Memory B cell (primary cell): ENCODE measurements at places on chromosomes 5 and 9.

DNA sequence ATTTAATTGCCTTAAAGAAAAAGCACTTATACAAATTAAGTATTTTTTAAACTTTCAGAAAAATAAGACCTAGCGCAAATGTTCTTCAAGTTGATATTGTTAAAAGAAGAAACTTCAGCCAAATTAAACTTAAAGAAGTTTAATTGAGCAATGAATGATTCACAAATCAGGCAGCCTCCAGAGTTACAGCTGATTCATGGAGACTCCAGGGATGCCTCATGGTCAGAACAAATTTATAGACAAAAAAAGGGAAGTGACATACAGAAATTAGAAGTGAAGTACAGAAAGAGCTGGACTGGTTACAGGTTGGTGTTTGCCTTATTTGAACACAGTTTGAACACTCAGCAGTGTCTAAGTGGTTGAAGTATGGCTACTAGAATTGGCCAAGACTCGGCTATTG, 60.3 kb downstream of the CDKN2A start:
- DNase-seq: no peak

DNA sequence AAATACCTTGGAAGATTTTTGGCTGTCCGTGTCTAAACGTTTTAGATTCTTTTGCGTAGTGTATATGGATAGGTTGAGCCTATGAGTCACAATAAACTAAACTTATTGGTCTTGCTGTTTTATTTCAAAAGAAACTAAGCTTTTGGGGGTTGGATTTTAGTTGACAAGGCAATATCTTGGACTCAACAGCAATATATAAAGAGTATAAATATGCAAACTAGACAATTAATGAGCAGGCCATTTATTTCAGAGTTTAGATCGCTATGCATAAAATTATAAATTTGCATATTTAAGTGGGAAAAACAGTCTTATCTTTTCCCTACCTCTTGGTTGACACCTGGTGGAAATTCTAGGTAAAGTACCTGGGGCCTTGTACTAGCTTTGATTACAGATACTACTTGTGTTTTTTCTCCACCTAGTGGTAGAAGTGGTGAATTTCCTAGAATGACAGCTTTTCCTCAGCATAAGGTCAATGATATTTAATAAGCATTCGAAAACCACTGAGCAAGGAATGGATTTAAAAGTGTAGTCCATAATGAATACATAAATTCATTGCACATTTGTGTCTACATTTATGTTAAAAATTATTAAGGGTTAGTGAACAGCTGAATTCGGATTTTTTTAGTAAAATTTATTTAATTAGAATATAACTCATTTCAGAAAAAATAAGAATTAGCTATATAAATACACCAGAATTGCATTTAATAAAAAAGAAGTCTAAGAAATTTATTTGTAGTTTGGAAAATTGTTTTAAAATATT, 1.7 kb upstream of the ARRDC3 start:
- peak; percentile 74 for DNase-seq

GRCh38 chr5:164573397-164573796, 1068.0 kb downstream of the MAT2B start:
- DNase-seq: no peak

- no peak for DNase-seq
These were observed 2.2 kb upstream of the DNAJB5 start for GRCh38 chr9:34987160-34987901.

DNA sequence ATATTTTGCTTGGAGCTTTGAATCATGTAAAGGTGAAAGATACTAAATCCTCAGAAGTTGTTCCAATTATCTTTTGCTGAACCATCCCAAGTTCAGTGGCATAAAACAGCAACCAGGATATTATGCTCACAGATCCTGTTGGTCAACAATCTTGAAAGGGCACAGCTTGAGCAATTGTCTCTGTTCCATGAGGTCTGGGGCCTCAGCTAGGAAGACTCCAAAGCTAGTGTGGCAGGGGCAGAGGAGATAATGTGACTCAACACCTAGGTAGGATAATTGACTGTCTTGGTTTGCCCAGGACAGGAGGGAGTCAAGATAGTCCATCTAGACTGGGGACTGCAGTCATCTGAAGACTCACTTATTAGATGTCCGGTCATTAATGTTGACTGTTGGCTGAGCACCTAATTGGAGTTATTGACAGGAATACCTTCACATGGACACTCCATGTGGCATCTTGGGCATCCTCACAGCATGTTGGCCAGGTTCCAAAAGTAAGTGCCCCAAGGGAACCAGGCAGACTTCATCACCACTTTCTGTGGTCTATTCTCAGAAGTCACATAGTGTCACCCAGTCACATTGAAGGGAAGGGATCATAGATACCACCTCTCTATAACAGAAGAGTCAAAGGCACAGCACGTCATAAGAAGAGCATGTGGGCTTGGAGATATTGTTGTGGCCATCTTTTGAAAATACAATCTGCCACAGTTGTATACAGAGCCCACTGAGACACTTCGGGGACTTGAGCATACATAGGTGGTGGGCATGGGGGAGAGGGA, 88.4 kb upstream of the GPBP1 start:
- no peak for DNase-seq

DNA sequence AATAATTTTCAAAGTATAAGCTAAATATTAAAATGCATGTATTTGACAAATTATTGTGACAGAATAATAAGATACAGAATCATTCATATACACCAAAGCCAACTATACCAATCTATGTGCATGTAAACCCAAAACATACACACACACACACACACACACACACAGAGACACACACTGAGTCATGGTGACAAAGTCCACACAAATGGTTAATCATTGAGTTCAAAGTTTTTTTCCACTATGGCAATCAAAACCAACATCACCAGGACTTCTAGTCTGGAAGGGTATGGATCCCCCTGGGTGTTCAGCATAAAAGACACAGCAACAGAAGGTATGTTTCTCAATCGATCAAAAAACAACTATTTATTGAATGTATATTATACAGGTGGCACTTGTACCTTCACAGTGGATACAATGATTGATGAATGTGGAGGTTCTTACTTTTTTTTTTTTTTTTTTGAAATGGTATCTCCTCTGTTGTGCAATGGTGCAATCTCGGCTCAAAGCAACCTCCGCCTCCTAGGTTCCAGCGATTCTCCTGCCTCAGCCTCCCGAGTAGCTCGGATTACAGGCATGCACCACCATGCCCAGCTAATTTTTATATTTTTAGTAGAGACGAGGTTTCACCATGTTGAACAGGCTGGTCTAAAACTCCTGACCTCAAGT, 137.0 kb downstream of the PDE4D start:
- DNase-seq: no peak

DNA sequence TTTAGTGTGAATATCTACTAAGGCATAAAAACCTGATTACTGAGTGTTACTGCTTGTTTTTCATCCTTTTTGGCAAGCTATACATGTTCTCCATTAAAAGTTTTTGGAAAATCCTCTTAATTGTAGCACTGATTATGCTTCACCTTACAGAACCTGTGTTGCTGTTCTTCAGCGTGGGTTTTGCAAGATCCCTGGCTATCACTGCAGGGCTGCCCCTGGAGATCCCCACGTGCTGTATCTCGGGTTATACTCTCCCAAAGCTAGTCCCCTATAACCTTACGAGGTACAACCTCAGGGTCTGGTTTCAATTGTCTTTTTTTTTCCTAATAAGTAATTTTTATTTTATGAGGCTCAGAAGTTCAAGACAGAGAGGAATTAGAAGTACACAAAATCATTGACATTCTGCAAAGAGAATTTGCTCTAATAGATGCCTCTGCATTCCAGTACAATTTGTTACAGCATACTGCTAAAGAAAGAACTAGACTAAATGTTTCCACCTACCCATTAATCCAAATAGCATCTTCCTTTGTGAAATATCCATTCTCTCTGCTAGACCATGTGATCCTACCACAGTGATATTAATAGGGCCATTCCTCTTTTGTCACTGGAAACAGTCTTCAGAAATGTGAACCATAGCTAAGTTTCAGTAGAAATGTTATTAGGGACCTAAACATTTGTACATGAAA, 25.8 kb upstream of the CAMK4 start:
- DNase-seq: no peak

GRCh38 chr9:35660966-35661415, 2.9 kb downstream of the CCDC107 start:
- DNase-seq: no peak

DNA sequence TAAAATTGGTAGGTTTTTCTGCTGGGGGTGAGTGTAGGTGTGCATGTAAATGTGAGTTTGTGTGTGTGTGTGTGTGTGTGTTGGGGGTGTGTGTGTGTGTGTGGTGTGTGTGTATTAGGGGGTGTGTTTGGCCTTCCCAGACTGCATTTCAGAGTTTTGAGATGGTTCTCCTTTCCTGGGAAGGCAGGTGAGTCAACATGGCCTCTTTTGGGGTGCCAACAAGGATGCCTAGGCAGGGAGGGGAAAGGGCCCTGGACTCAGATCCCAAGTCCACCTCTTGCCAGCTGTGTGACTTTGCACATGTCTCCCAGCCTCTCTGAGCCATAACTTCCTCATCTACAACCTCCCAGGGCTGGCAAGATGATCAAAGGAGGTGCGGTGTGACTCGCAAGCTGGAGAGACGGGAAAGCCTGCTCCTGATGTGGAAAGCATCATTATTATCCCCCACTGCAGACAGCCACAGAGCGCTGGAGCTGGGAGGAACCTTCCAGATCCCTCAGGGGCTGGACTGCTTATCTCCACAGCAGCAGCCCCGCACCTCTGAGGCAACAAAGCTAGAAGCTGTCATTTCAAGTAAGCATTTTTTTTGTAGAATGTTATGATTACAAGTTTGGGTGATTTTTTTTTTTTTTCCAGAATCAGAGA, 63.5 kb upstream of the TBC1D2 start:
- DNase-seq: no peak

- DNase-seq: no peak
These were observed 196.2 kb upstream of the TUT7 start for GRCh38 chr9:86550401-86550800.

DNA sequence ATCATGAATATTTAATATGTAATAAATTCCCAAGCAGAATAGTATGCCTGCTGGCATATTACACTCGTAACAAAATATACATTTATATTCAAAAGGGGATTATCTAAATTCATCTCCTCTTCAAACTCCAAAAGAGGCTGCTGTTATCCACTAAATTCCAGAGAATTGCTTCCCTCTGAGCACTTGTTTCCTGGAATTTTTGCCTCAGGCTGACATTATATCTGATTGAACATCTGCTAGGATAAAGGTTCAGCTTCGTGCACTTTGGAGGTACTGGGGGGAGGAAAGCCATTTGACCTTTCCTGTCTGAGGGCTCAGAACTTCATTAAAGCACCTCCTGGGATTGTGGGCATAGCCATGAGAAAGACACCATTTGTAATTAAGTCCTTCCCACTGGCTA, 4.3 kb upstream of the HAPLN1 start:
- DNase-seq: no peak

GRCh38 chr9:133035669-133036068, 4.9 kb downstream of the GTF3C5 start:
- DNase-seq: no peak

DNA sequence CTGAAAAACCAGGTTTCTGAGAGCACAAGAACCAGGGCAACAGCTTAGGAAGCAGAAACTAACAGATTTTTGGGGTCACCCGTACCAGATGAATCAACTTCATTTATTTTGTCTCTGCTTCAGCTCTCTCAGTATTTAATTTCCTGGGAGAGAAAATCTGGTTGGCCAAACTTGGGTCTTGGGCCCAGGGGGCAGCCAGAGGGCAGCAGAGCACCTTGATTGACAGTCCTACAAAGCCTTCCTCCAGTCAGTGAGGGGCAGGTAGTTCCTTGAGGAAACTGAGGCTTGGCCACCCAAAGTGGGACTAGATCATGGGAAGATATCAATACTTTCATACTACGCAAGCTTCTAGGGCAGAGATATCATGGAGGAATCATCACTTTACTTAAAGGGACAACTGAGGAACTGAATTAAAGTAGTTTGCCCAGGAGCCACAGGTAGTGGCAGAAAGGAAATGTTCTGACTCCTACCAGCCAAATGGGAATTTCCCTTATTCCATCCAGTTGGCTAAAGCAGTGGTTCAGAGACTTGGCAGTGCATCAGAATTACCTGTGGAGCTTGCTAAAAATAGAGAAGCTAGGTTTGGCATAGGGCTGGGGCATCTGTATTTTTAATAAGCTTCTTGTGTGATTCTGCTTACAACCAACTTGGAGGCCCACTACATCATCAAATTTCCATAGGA, 21.5 kb upstream of the ARHGAP26 start:
- DNase-seq: peak; percentile 51

DNA sequence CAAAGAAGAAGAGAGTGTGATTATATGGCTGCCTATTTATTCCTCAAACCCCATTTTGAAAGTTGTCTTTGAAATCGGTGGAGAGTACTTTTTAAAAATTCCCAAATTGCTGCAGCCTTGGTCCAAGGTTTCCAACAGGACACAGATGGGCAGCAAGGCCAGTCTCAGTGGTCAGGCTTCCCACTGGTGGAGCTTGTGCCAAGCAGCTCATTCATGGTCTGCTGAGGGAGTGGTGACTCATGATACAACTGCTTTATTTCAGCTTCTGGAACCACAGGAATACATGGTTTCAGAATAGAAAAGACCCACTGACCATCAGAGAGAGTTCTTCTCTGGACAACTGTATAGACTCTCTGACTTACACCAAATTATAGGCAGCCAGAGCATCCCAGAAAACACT, 673.1 kb upstream of the KLF4 start:
- no peak for DNase-seq

GRCh38 chr5:108238936-108239887, 142.7 kb downstream of the FBXL17 start:
- DNase-seq: no peak

DNA sequence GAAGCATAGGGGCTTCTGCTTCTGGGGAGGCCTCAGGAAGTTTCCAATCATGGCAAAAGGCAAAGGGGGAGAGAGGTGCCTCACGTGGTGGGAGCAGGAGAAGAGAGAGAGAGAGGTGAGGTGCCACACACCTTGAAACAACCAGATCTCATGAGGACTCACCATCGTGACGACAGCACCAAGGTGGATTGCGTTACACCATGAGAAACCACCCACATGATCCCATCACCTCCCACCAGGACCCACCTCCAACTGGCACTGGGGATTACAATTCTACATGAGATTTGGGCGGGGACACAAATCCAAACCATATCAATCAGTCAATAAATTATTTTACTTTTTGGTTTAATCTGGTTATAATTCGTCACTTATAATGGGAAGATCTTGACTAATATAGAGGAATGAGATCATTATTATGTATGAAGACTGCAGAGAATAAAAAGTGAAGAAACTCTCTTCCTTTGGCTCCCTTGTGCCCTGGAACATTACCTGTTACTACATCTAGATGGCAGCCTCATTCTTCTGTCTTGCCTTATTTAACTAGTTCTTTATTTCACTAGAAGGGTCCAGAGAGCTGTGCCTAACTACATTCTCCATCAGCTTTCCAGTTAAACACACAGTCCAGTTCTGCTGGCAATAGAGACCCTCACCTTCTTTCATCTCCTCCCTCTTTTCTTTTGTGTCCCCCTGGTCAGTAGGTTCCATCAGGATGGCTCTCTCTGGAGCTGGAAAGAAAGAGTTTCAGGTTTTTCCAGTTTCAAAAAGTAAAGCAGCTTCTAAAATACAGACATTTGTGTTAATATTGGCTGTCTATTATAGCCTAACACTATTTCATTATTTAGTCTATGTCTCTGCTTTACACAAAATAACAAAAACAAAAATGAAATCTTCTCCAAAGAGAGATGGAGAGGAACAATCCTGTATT, 21.7 kb upstream of the SPINK7 start:
- no peak for DNase-seq

GRCh38 chr9:100579665-100580064, 1.8 kb downstream of the CAVIN4 start:
- DNase-seq: no peak

GRCh38 chr5:78527054-78527859, 121.3 kb downstream of the LHFPL2 start:
- no peak for DNase-seq
